Germinal center (tissue), 1 donor: ENCODE measurements at places on chromosomes 12 and 14.

GRCh38 chr14:49863487-49864281 is 11.1 kb upstream of the NEMF start:
- DNase-seq: no peak

DNA sequence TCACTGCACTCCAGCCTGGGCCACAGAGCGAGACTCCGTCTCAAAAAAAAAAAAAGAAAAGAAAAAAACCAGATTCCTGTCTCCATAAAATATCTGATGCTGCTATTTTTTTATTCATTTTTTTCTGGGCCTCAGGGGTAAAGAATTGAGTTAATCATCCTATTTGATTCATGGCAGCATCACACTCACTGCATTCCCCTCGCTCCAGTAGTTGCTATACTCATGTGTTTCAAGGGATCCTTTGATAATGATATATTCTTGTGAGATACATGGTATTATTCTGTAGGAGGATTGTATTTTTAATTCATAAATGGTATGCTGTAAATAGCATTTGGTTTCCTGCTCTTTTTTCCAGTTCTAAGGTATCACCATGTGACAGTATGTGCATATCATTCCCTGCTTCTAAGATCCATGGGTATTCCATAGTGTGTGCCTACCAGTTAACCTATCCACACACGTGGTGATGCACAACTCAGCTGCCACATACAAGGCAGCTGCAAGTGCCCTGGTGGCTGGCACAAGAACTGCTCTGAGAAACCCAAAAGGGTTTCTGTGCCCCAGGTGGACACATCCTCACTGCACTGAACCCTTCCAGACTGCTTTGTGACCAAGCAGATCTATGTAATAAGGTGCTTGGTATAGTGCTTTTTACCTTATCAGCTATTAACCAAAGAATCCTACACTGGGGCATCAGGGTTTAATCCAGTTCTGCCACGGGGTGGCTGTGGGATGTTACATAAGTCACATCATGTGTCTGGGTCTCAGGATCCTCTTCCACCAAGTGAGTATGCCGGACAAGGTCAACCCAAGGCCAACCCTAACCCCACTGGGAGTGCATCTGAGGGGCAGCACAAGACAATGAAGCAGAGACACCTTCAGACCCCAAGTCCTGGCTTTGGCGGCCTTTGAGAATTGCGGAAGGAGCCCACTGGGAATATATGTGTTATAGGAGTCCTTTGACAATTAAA is 74.6 kb downstream of the ZFP36L1 start:
- peak; percentile 51 for DNase-seq

- no peak for DNase-seq
These were observed 155.3 kb downstream of the ADAMTS20 start for GRCh38 chr12:43396671-43397070.

DNA sequence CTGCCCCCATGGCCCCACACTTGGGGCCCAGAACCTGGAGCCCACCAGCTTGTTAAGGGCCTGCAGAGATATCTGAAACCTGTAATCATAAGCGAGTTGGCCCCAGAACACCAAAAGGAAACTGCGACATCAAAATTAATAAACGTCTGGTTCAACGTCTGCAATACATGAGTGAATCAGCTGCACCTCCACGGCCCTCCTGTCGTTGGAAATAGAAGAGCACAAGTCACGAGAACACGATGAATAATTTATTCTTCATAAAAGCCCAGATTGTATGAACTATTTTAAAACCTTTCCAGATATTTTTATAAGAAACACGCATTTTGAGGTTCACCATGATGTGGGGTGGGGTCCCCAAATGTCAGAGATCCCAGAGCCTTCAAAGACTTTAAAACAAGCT is 9.7 kb upstream of the CMKLR1 start:
- no peak for DNase-seq

GRCh38 chr12:45170456-45171042 is 45.3 kb upstream of the ANO6 start:
- DNase-seq: peak; percentile 66

DNA sequence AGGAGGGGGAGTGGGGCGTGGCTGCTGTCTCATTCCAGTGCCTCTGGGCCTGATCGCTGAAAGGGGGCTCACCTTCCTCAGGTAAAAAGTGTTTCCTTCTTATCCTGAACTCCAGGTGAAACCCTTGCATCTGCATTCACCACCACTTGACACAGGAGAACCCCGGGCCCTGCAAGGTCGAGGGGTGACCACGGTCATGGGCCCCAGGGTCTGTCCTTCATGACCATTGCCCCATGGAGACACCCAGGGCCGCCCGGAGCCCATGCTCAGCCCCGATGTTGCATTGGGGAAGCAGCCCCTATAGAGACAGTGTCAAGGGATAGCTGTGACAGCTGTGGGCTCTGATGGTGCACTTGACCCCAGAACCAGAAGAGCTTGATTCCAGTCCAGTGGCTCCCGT is 34.4 kb upstream of the DYNC1H1 start:
- DNase-seq: no peak

- DNase-seq: no peak
These were observed 159.2 kb downstream of the SYT1 start for GRCh38 chr12:79023784-79024183.
